ENCODE measurements at places on chromosomes 3 and 15.
A peak's percentile ranks its signal among the peaks of the same experiment; 100 is the strongest.

GRCh38 chr3:138180375-138181029 lies 5.8 kb upstream of the DBR1 start:
- peak; percentile 44 for DNase-seq

DNA sequence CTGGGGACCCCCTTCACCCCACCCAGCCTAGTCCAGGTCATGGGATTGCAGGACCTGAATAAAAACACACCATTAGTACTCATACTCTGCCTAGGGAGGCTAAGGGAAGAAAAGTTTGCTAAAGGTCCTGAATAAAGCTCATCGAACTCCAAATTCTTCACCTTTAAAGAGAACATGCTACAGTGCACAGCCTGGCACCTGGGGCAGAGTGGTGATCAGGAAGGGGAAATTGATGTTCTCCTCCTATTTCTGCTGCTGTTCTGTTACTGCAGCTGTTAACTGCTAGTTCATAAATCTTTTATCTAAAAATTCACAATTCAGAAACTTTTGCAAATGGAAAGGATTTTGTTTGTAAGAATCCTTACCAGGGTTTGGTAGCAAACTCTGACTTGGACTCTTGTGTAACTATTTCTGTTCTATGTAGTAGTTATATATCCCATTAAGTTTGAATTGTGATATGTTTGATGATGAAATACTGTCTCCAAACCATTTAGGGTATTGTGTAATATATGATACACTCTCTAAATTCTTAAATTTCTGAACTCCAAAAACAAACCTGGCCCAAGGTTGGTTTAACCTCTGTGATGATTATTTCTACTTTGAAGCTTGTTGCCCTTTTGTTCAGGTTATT lies 27.9 kb downstream of the MCTP2 start:
- no peak for DNase-seq

DNA sequence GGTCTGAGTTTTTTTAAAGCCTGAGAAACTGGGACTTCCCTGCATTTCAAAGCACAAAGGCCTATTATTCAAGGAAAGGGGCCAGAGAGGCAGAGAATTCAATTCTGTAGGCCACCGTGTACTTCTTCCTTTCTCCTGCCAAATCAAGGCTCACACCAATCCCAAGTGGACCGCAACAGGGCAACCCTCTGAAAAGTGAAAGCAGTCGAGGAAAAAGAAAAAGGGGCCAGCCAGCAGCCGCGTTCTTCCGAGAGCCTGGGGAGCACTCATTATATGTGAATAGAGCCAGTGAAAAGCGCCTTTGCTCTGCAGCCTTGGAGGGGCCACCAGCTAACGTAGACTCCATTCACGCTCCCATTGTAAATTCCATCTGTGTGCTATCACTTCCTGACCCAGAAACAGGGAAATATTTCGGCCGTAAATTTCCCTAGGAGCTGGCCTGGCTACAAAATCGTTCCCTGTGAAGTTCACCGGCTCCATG lies 45.9 kb upstream of the THUMPD3 start:
- DNase-seq = peak; percentile 70

GRCh38 chr3:159645874-159646273 lies 342.8 kb upstream of the IL12A start:
- peak; percentile 66 for DNase-seq

- DNase-seq = no peak
These were observed 52.9 kb downstream of the TUBGCP4 start for GRCh38 chr15:43423793-43424192.

Measured in fibroblast of upper back skin (primary cell).